Non-pigmented ciliary epithelial cell (primary cell): ENCODE measurements at places on chromosomes 7 and 10.

GRCh38 chr10:24150853-24151252, 58.1 kb upstream of the KIAA1217 start:
- no peak for DNase-seq

GRCh38 chr7:130429019-130429418, 11.8 kb downstream of the CEP41 start:
- no peak for DNase-seq

- no peak for DNase-seq
Measured at GRCh38 chr7:32289651-32290414, 200.3 kb downstream of the LSM5 start.

DNA sequence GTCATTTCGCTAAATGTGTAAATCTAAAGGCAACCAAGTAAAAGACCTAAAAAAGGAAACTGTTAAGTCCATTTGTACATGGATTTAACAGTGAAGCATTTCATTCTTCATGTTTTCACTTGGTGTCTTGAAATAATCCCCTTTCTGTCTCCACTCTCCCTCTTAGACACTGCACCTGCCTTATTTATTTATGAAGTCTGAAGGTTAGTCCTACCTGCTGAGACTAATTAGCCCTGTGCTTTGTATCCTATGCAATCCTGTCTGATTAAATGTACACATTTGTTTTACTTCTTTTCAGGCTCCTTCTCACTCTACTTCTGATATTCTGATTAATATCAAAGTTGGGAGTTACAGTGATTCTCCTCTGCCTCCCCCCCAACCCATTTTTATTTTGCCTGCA, 1.9 kb upstream of the TCF7L2 start:
- no peak for DNase-seq

DNA sequence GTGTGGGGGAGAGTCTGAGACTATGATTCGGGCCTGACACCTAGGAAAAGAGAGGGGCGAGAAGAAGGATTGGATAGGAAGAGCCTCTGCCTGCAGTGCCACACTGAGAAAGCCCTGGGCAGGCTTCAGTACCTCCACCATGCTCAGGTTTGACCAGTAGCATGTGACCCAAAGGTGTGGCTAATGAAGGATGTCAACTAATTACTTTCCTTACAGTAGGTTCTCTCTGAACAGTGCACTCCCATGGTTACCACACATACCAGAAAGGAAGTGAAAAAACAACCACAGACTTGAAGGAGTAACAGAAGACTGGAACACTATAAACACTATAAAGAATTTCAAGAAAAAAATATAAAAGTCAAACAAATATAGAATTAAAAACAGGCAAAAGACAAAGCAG, 46.2 kb downstream of the SEM1 start:
- no peak for DNase-seq

- DNase-seq = no peak
Measured at GRCh38 chr7:21749378-21749777, 196.3 kb downstream of the CDCA7L start.

- DNase-seq = no peak
Measured at GRCh38 chr7:158390460-158390859, 197.2 kb downstream of the PTPRN2 start.

GRCh38 chr10:47286591-47287315, 13.2 kb upstream of the GDF10 start:
- no peak for DNase-seq

- no peak for DNase-seq
Measured at GRCh38 chr7:149238051-149238450, 1.4 kb upstream of the ZNF212 start.

GRCh38 chr7:27520815-27521790, 141.6 kb downstream of the HIBADH start:
- DNase-seq = no peak

DNA sequence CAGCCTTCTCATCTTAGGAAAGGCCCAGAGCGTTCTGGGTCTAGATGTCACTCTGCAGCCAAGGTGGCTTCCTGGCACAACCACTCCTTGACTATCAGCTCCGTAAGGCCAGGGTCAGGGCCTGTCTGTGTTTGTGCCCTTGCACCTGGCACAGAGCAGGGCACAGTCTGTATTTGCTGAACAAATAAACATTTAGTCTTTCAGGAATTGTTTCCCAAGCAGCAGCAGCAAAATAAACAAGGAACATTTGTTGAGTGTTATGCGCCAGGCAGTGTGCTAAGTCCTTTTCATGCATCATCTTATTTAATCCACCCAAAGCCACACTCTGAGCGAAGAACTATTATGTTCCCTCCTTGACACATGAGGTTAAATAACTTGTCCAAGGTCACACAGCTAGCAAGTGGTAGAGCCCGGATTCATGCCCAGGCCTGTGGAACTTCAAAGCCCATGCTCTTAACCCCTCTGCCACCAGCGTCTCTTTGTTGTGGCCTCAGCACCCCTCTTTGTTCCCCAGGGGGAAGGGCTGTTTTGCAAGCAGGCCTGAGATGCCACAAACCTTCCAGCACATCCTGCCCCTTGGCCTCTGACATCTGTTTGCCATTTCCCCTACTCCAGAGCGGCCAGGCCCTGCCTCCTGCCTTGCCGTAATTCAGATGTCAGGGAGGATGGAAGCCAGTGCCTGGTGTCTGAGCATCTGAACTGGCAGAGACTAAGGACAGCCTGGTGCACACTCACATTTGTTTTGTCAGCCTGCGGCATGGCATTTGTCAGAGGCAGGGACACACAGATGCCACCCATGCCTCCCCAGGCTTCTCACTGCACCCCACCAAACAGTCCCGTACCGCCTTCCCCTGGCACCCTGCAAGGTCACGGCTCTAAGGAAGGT, 325.8 kb upstream of the ZMIZ1 start:
- DNase-seq = no peak

DNA sequence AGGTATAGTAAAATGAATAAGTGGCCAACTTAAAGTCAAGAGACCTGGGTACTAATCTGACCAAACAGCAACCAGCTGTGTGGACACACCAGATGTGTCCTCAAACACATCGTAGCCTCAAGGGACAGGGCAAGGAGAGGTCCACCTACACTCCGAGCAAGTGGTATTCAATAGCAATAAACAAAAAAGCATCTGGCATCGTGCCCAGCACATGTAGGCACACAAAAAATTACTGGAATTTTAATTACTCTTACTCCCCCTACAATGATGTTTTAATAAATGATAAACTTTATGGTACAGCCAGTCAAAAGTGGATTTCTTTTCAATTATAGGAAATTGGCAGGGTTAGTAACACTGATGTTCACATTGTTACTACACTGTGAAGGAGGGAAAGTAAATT, 3.5 kb upstream of the RGS10 start:
- DNase-seq = no peak

DNA sequence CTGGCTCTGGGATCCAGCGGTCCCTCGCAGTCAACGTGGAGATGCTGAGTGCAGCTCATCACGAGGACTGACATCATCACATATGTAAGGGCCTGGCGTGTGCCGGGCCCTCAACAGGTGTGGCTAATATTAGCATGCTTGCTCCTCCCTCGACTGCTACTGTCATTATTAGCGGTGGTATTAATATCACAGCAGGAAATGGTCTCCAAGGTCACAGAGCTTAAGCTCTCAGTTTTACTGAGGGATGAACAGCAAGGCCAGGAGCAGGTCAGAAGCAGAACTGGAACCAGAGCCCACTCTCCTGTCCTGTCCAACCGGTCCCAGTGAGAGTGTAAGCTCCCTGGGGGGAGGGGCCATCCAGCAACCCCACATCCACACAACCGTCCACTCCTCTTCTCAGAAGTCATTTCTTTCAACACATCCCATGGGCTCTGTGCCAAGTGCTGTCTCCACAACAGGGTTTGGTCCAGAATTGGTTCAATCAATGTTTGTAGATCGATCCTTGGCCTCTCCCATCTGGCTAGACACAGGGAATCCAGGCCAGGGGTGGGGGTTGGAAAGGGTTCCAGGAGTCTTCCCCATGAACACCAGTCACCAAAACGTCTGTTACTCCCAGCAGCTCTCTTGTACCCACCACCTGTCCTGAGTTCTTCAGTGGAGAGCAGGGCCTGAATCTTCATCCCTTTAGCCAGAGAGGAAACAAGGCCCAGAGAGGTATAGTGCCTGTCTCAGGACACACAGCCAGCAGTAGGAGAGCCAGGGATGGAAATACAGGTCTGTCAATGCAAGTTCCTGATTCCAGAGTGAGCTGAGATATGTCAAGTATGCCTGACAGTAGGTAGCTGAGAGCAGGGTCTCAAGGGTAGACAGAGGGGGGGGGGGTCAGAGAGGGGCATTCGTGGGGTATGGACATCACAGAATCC, 45.3 kb upstream of the ZMIZ1 start:
- DNase-seq = no peak

GRCh38 chr10:21427804-21428481, 97.5 kb downstream of the SKIDA1 start:
- DNase-seq = no peak

DNA sequence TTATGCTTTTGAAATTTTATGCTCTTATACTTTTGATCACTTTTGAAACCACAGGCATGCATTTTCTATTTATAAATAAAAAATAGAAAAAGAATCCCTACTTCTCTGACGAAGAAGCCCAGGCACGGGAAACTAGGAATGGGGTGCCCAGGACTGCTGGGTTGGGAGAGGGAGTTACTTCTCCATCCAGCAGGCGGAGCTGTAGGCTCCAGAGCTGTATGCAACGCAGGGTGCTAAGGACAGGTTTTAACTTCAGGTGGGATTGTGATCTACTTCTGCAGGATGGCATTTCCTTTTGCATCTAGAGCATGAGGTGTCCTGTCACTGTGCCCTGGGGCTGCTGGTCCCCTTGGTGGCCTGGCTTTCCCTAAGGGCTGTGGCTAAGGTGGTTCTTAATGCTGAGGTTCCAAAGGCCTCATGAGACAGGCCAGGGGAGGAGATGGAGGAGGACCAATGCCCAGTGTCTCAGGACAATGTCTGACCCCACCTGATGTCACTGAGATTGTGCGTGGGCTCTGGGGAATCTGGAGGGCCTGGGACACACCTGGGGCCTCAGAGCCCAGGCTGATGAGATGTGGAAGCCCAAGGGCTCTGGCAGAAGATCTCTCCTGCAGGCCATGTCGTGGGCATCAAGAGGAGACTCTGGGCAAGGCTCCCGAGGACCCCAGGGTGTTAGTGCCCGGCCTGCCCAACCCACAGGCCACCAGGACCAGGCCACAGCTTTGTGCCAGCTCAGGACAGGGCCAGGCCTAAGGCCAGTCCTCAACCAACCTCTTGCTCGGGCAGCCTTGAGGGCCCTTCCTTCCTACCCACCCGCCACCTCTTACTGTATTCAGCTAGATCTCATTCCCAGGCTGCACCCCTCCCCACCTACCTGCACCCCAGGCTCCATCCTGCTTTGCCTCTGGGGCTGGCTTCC, 507 bp downstream of the CCDC201 start:
- no peak for DNase-seq

GRCh38 chr7:101104193-101104713, 19.0 kb downstream of the TRIM56 start:
- DNase-seq = no peak

DNA sequence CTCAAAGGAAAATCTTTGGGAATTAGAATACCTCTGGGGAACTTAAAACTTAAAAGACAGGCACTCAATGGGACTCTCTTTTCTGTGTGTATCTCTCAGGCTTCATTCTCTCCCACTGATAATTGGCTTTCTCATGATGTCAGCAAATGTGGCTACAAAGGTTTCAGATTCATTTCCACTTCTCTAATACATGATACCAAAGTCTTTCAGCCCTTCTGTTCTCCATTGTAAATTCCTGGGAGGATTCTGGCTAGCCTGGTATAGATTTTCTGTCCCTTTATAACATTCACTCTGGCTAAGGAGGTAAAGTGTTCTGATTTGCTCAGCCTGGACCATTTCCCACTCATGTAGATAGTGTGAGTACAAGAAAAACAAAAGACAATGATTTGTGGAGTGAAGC, 606.2 kb downstream of the PCDH15 start:
- no peak for DNase-seq

DNA sequence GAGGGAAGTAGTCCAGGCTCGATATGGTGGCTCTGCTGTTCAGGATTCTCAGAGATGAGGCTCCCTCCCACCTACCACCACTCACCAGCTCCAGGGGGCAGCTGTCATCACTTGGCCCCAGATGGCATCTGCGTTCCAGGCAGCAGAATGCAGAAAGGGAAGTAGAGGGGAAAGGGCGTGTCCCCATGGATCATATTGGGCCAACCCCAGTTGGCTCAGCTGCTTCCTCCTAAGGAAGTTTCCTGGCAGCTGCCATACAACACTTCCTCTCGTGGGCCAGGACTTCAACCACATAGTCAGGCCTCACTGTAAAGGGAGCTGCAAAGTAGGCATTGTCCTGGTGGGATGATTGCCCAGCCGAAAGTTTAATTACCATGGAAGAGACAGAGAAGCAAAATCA, 1.6 kb upstream of the TEX36 start:
- no peak for DNase-seq

- DNase-seq = no peak
Measured at GRCh38 chr7:110867771-110868170, 223.2 kb upstream of the LRRN3 start.

DNA sequence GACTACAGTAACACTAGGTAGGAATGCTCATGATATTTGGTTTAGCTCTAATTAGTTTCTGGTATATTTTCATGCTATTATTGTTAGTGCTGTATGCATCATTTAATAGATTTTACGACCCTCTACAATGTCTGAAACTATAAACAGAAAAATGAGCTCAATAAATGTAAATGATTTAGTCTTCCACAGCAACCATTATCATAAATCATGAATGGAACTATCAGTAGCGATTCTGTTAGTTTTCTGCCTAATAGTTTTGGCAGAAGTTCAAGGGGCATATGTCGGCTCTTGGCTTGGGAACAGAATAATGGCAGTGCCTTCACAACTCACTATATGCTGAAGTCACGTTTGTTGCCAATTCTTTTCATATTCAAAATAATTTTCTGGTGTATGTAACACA, 494.8 kb downstream of the PARD3 start:
- no peak for DNase-seq

DNA sequence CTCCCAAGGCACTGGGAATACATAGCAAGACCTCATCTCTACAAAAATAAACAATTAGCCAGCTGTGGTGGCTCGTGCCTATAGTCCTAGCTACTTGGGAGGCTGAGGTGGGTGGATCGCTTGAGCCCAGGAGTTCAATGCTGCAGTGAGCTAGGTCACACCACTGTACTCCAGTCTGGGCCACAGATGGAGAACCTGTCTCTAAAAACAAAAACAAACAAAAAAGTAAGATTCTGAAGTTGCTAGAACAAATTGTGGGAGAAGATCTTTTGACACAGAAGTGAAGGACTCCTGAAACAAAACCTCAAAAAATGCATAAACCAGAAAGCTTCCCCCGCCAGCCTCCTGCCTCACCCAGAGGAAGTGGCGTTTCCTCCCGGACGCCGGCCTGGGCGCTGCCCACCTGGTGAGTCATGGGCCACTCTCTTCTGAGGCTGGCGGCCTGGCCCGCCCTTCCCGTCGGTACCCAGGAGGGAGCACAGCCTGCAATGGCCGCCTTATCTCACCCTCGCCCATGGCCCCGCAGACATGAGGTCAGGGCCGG, 25.4 kb upstream of the ELN start:
- DNase-seq = peak; percentile 27

- DNase-seq = no peak
Measured at GRCh38 chr10:78053211-78053868, 19.7 kb downstream of the RPS24 start.

DNA sequence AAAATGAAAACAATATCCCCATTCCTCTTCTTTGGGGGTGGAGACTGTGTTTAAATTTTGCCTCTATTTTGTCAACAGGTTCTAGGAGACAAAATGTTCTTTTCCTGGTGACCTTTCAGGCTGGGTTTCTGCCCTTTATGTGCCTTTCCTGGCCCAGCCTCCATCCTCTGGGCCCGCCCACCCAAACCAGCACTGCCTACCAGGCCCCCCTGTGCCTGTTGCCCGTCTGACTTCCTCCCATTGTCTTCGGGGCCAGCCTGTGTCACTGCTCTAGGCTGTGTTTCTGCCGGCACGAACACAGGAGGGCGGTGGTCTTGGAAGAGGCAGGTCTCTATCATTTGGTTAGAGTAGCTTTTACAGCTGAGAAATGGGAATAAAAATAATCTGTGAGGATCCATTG, 13.9 kb downstream of the TSPAN14 start:
- no peak for DNase-seq
